CD4-positive, alpha-beta T cell treated with Interleukin-4 for 4 hours (primary cell): ENCODE measurements at places on chromosomes 2 and 18.

DNA sequence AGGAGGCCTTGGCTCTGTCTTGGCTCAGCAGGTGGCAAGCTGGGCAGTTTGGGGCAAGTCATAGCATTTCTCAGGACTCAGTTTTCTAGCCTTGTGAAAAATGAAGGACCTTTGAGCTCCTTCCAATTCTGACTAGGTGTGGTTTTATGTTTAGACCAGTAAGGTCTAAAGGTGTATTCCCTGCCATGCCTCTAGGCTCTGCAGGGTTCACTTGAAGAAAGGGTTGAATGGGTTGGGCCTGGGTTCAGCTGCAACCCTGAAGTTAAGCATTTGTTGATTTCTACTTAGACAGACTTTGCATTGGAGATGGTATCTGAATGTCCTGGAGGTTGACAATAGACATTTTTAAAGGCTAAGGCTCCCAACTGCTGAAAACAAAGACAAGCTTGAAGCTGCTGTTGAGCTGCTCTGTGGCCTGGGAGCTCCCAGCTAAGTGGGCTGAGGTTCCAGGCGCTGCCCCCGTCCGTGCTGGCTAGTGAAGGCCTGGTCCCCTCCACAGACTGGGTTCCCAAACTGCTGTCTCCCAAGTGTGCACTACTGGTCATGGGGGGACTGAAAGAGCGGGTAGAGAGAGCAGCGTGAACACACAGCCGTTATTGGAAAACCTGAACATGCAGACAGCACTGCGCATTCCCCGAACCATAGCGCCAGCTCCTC is 100.7 kb upstream of the SMAD7 start:
- DNase-seq: no peak

DNA sequence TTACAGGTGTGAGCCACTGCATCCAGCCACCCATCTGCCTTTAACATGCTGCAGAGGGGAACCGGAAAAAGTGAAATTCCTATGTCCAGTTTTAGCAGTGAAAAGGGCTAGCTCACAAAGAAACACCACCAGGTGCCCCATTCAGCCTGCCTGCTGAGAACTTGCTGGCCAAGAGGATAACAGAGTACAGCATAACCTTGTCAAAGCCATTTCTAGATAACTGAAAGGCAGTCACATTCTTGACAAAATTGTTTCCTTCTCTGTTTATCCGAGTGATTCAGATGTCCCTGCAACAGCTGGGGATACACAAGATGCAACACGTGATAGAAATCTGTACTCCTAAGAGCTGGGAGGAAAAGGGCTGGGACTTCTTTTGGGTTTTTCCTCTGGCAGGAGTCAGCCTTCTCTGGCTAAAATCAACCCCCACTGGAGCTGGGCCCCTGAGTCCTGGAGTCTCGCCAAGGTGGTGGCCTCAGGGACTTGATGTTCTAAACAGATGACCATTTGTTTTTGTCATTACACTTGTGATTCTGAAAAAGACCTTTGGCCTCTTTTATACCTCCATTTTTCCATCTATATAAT is 505.4 kb downstream of the BCL11A start:
- DNase-seq: no peak

- no peak for DNase-seq
Observed at GRCh38 chr2:8794923-8795825, 42.2 kb downstream of the KIDINS220 start.

GRCh38 chr2:241128266-241128665 is 21.0 kb downstream of the PASK start:
- no peak for DNase-seq

- DNase-seq: no peak
Observed at GRCh38 chr2:120239488-120240287, 13.0 kb upstream of the RALB start.

GRCh38 chr2:206160125-206160806 is 571 bp downstream of the EEF1B2 start:
- DNase-seq: no peak

GRCh38 chr2:174611854-174612253 is 14.2 kb upstream of the WIPF1 start:
- DNase-seq: no peak

DNA sequence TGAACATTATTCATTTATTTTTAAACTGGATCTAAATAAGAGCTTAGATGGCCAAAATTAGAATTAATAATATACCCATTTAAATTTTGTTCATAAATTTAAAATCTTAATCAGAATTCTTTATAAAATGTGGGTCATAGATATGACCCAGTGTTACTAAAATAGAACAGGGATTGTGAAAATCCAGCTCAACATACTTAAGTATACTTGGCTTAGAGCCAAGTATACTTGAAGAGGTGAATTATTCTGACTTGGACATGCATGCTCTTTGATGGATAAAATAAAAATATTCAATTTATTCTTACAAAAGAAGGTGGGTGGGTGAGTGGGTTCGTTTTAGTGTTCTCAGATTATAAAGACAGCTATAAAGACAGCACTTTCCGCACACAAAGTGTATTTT is 70.7 kb downstream of the SPOPL start:
- no peak for DNase-seq

GRCh38 chr2:84238907-84239306 is 220.2 kb downstream of the SUCLG1 start:
- DNase-seq: no peak

DNA sequence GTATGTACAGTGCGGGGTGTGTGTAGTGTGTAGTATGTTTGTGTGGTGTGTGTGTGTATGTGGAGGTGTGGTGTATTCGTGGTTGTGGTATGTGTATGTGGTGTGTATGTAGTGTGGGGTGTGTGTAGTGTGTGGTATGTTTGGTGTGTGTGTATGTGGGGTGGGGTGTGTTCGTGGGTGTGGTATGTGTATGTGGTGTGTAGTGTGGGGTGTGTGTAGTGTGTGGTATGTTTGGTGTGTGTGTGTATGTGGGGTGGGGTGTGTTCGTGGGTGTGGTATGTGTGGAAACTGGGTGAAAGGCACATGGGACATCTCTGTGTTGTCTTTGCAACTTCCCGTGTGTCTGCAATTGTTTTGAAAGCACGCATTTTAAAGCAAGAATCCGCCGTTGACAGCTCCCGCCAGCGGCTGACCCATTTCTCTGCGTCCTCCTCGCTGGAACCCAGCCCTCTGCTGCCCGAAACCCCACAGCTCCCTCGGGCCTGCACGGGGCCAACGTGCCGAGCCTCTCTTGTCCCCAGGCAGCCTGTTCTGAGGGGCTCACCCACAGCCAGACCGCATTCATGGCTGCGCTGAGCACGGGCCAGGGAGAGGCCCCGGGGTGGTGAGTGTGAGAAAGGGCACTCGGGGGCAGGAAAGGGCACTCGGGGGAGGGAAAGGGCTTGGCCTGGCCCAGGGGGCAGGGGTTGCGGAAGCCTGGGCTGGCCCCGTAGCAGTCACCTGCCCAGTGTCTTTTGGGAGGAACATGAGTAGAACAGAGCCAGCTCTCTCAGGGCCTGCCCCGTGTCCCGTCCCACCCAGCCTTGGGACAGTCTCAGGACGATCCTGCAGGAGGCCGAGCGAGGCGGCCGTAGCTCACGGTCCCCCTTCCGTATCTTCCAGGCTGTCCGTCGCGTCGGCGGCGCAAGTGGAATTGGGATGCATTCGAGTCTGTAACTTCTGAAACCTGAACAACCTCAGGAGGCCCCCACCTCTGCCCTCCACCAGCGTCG is 61.4 kb downstream of the TWIST2 start:
- no peak for DNase-seq

- no peak for DNase-seq
Observed at GRCh38 chr2:169384816-169385215, 22.5 kb upstream of the LRP2 start.

GRCh38 chr2:45716915-45717314 is 65.4 kb downstream of the PRKCE start:
- no peak for DNase-seq

DNA sequence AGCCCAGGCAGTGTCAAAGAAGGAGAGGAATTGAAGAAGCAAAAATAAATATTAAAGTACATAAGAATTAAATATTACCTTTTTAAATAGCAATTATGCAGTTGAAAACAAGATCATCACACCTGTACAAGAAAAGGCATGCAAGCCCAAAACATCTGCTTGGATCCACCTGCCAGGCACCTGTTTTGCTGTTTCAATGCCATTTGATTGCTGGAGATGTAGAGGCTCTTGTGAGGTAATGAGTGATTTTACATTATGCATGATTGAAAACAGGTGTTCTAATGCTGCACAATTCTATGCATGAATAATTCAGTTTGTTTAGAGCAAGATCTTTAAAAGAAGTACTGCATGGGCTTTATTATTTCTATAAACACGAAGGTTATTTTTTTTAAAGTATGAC is 700.6 kb upstream of the ZEB2 start:
- DNase-seq: no peak

DNA sequence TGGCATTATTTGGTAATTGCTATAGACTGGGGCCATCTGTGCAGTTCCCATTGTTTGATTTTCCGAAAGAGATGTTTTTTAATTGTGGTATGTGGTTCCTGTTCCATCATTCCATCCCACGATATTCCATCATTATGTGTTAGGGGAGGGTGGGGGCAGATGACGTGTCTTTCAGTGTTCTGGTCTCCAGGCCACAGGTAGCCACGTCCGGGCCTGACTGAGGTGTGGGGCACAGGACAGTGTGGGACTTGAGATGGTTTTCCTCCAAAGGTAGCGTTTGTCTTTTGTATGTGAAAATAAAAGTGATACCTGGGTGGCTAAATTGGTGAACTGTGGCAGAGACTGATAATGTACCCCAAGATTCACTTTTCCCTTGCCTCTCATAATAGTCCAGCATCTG is 192.2 kb upstream of the HAAO start:
- no peak for DNase-seq

DNA sequence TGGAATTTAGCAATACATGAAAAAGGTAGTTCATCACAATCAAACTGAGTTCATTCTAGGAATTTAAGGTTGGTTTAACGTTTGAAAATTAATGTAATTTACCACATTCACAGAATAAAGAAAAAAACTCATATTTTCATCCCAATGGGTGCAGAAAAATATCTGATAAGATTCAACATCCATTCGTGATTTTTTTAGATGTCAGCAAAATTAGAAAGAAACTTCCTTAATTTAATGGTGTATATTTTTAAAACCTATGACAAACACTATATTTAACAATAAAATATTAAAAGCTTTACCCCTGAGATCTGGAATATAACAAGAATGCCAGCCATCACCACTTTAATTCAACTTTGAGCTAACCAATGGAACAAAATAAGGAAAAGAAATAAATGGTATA is 208.7 kb upstream of the CHAC2 start:
- DNase-seq: no peak

DNA sequence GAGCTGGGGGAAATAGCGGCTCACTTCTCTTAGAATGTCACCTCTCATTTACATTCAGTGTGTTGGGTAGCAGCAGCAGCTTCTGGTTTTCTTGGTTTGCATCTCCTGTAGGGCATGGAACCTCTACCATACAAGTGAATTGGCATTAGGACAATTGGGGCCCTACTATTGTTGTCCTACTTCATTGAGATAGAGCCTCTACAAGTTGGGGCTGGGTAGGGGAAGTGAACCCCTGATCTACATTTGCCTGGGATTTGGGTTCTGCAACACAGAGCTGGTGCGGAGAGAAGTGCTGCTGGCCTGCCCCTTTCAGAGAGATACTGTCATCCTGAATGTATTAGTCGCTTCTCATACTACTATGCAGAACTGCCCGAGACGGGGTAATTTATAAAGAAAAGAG is 391.6 kb upstream of the HS6ST1 start:
- no peak for DNase-seq
